ENCODE measurements at places on chromosomes 4 and X.

DNA sequence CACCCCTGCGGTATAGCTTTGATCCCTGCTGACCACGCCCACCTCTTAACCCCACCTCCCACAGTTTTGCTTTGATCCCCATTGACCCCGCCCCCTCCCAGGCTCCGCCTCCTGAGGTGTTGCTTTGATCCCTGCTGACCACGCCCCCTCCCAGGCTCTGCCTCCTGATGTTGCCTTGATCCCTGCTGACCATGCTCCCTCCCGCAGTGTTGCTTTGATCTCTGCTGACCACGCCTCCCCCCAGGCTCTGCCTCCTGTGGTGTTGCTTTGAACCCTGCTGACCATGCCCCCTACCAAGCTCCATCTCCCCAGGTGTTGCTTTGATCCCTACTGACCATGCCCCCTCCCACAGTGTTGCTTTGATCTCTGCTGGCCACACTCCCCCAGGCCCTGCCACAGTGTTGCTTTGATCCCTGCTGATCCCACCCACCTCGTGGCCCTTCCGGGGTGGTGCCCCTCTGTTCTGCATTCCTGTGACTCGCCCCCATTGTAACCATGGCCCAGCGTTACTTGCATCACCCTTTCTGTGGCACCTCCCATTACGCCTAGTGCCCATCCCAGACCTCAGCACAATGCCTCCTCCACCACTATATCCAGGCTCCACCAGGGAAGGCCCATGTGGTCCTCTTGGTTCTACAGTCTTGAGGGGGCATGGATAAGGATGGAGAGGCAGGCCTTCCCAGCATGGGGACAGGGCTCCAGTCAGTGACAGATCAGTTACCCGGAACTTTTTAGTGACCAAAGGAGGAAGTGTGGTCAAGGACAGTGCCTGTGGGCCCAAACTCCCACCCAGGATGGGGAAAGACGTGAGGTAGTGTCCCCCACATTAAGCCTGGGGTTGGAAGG, 70.8 kb downstream of the ADRA2C start:
- peak; percentile 36 for DNase-seq

GRCh38 chr4:112673686-112674085, 36.7 kb downstream of the LARP7 start:
- no peak for DNase-seq

- DNase-seq, result no peak
Measured at GRCh38 chrX:68658530-68658929, 11.1 kb downstream of the STARD8 start.

- DNase-seq, result peak; percentile 61
Measured at GRCh38 chr4:25925486-25926201, 11.6 kb downstream of the SMIM20 start.

- no peak for DNase-seq
Measured at GRCh38 chr4:47368211-47368610, 95.3 kb downstream of the COMMD8 start.

DNA sequence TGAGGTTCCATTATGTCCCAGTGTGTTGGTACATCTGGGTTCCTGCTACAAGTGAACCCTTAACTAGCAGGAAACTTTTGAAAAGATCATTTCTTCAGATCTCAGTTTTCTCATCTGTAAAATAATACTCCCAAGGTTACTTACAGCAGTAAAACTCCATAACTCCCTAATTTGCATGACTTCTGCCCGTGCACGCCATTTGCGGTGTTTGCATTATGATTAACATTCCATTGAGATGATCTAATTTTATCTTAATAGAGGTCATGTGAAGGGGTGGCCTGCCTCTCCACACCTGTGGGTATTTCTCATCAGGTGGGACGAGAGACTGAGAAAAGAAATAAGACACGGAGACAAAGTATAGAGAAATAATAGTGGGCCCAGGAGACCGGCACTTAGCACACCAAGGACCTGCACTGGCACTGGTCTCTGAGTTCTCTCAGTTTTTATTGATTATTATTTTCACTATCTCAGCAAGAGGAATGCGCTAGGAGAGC, 219.8 kb downstream of the TLL1 start:
- DNase-seq, result peak; percentile 4

DNA sequence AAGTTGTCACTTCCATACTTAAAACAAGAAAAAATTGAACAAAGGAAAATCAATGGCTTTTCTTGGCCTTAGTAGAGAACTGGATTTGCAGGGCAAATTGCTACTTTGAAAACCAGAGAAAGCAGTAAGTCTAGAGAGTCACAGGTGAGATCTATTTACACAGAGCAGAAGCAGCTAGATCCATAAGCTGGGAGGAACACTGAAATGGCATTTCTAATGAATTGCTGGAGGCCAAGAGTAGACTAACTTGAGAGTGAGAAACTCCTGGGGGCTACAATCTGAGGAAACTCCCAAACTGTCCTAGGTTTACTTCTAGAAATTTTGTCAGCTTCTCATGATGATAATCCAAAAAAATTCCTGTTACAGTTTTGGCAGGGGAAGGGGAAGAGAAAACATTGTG, 133.3 kb downstream of the SPCS3 start:
- DNase-seq, result no peak

GRCh38 chr4:158111241-158111640, 61.6 kb downstream of the GASK1B start:
- DNase-seq, result no peak

DNA sequence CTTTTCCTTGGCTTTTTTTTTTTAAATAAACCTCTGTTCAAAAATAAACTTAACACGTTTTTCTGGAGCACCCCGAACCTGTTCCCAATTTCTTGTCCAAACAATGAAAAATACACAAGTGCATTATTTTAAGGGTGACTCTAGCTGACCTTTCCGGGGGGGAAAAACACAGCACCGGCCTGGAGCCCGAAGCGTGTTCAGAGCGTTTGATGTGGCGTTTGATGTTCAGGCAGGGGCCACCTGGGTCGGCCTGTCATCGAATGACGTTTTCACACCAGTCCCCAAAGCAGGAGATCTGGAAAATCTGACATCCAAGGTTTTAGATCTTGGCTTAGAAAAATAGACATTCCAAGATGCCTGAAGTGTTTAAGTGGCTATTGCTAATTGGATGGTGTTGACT, 282.1 kb downstream of the SHOX start:
- no peak for DNase-seq

DNA sequence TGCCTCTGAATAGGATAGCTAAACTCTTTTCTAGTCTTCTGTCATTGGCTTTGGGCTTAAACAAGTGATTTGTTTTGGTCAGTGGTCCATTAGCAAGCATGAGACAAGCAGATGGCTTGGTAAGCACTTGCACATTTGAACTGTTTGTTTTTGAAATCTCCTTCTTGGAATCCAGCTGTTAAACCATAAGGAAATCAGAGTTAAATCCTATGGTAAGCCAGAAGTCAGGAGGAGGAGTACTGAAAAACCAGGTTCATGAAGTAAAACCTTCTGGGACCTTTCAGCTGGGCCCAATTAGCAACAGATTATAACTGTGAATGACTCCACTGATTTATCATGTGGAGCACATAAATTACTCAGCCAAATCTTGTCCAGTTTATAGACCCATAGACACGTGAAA, 1042.5 kb upstream of the PABPC4L start:
- DNase-seq, result no peak

DNA sequence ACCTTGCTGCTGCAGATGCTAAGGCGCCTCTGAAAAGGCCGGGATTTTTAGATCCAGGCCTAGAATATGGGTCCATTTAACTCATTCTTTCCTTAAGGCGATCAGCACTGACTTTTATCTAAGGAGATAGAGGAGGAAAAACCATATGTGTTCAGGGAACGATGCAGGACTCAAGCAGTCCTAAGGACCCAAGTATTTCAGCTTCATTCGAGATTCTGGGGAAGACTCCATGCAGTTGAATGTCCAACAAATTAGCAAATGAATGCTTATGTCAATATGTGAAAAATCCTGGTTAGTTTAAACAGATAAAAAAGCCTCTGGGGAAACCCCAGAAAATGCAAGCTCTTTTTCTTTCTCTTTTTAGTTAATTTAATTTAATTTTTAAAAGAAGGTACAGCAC, 36.0 kb downstream of the HELT start:
- DNase-seq, result no peak

GRCh38 chr4:150582146-150582872, at the start of gene MAB21L2:
TSS of gene MAB21L2 (plus strand) at chr4:150582151. CDS start at chr4:150583030, 879 bp downstream.
- DNase-seq, result no peak

- no peak for DNase-seq
Measured at GRCh38 chr4:165158762-165159161, 46.1 kb upstream of the TMEM192 start.

- no peak for DNase-seq
Measured at GRCh38 chr4:177717407-177717806, 275.2 kb upstream of the AGA start.

DNA sequence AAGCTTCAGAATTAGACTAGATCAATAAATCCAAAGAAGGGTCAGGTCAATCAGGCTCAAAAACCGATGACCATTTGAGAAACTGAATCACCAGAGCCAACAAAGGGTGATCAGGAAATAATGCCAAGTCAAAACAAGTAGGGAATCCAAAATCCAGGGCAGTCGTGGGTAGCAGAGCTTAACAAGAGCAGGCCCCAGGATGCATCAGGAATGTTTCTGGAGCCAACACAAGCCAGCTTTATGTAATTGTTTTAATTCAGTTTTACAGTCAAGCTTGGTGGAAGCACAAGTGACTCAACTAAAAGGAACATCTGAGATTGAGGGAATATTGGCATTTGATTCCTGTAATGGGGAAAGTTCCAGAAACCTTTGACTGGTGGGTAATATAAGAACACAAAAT, 237.9 kb upstream of the EDA2R start:
- DNase-seq, result no peak

GRCh38 chr4:166980419-166980818, 253.9 kb downstream of the SPOCK3 start:
- DNase-seq, result no peak

GRCh38 chr4:74410272-74410671, 34.7 kb upstream of the AREG start:
- DNase-seq, result no peak

- no peak for DNase-seq
Measured at GRCh38 chr4:139084804-139085093, 69.2 kb downstream of the NOCT start.

- DNase-seq, result no peak
Measured at GRCh38 chrX:133297284-133297683, 79.1 kb upstream of the TFDP3 start.

DNA sequence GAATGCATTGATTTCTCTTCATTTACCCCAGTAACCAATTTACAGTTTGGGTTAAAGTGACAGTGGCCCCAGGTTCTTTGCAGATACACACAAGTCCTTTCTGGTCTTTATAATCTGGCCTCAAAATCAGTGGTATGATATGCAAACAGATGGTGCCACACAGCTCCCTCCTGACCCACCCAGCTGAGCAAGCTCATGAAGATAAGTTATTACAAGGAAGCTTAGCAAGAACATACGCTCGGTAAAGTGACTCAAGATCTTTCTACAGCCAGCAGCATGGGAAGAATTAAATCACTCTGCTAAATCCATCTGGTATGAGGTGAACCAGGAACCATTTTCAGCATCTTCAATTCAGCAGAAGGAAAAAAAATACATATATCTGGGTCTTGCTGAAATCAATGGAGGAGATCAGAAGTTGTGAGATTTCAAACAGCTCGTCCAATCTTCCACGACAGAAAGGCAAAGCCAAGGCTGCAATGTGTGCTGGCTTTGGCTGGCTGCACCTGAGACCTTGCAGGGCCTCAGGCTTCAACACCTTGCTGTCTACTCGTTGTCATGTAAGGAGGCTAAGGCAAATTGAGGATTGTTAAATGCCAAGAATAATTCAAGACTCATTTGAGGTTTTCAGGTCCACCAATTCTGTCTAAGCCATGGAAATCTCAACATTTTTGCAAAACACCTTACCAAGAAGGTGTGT, 28.2 kb downstream of the SEL1L3 start:
- no peak for DNase-seq

- DNase-seq, result no peak
Measured at GRCh38 chr4:107036584-107037198, 578 bp upstream of the DKK2 start.

DNA sequence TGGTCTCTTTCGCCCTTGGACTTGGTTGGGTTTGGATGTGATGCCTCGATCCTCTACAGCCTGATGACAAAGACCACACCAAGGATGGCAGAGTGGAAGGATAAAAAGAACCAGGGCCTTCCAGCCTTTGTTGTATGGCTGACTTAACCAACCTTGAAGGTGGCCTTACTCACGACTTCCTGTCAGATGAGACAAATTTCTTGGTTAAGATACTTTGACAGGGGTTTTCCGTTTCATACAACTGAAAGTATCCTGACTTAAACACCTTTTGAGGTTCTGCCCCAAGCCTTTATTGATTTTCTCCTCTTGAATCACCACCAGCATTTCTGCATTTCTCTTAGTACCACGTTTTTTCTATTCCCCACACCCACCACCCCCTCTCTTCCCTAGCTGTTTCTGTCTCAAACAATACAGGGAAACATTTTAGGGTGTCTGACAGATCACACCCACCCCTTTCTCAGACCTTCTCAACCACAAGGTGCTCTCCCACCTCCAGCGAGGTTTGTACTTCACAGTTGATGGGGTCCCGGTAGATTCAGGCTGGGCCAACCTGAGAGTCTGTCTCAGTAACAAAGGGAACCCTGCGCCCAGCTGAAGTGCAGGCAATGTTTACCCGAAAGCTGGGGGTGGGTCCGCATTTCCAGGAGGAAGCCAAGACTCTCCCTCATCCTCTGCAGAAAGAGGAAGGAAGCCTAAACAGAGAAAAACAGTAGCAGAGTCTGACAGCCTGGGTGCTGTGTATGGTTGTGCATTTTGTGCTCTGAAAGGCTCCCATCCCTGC, 5.0 kb upstream of the TSPAN5 start:
- no peak for DNase-seq

- no peak for DNase-seq
Measured at GRCh38 chrX:71949844-71950445, 39.3 kb downstream of the NHSL2 start.

- DNase-seq, result no peak
Measured at GRCh38 chrX:38041237-38041636, 34.9 kb downstream of the SYTL5 start.

DNA sequence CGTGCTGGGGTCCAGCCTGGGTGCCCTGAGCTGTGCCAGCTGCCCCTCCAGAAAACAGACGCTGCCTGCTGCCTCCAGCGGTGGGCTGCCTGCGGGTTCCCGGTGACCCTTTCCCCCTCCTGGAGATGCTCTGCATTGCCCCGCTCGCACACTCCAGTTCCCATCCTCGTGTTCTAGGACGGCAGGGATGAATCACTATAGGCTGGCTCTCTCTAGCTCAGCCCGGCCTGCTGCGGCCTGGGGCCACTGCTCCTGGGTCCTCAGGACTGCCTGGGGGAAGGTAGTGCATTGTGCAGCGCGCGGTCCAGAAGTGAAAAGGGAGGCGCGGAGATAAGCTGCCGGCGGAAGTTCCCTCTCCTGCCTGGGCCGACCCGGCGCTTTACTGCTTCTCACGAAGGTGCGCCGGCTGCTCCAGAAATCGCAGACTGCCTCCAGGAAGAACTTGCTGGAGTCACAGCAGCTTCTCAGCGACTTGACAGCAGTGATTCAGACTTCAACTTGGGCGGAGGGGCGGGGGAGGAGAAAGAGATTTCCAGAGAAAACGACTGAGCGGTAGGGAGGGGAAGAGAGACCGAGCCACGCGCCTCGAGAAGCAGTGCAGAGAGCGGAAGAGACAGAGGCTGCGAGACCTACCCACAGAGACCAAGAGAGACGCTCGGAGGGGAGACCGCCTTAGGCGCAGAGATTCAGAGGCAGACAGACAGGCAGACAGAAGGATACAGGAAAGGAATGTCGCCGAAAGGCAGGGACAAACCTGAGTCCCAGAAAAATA, 6.7 kb upstream of the MSX1 start:
- DNase-seq, result no peak

GRCh38 chr4:75895744-75896314, 6.4 kb downstream of the PPEF2 start:
- DNase-seq, result peak; percentile 41
